ENCODE measurements at places on chromosomes 11 and 22.

GRCh38 chr11:131511794-131512193, 141.4 kb downstream of the NTM start:
- no peak overlapping the region for H3K27ac ChIP-seq
- no peaks in the 10 kb centered on the region for H3K36me3 ChIP-seq
- peak; percentile 29 for DNase-seq
- H3K4me3 ChIP-seq: no peak overlapping the region
- no peaks in the 10 kb centered on the region for H3K4me1 ChIP-seq

DNA sequence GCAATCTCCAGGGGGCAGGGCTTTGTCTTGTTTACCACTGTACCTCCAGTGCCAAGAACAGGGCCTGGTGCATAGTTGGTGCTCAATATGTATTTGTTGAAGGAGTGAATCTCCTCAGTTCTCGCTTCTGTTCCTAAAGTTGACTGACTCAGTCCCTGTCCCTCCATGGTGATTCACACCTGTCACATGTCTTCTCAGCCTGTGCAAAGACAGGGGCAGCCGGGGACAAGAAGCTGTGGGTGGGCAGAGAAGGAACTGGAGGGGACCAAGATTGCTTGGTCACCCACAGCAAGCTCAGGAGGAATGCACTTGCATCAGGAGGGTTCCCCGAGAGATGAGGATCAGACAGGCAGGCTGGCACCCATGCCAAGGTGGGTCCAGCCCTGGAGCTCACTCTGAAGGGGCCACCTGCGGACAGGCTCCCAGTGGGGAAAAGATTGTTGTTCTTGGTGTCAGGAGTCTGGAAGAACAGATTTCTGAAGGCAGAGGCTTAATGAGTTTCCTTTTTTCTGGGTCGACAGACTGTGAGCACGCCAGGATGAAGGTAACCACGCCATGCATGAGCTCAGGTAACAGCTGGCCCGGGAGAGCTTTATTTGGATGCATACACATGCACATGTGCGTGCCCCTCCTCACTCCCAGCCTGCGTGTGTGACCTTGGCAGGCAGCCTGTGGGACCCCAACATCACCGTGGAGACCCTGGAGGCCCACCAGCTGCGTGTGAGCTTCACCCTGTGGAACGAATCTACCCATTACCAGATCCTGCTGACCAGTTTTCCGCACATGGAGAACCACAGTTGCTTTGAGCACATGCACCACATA, 16.9 kb downstream of the IL17RA start:
- H3K4me3 ChIP-seq: no peak overlapping the region
- H3K36me3 ChIP-seq: peaks cover 58% of the 10 kb centered on the region
- H3K27me3 ChIP-seq: no peaks in the 10 kb centered on the region
- peak overlapping the region; percentile 40 for H3K27ac ChIP-seq
- DNase-seq: no peak
- peaks cover 73% of the 10 kb centered on the region for H3K4me1 ChIP-seq

DNA sequence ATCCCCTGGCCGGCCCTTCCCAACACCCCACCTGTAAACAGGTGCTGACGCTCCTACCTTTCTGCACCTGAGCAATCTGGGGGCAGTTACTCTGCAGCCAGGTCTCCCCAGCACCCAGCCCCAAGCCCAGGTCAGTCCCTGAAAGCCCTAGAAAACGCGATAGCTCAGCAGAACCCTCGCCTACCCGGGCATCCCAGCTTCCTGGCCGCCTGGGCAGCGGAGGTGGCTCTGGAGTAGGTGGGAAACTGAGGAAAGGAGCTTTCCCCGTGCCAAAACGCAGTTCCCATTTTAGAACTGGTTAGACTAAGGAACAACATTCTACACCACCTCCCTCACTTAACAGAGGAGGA, 445 bp downstream of the SYTL2 start:
- H3K27ac ChIP-seq: no peak overlapping the region
- H3K27me3 ChIP-seq: peaks cover 8% of the 10 kb centered on the region
- peaks cover 32% of the 10 kb centered on the region for H3K4me1 ChIP-seq
- H3K4me3 ChIP-seq: peak overlapping the region; percentile 73

- no peak for DNase-seq
- no peak overlapping the region for H3K27ac ChIP-seq
- H3K4me3 ChIP-seq: no peak overlapping the region
These were observed 12.8 kb downstream of the SLC37A2 start for GRCh38 chr11:125075900-125076317.

GRCh38 chr11:100068116-100068515, 619.0 kb upstream of the ARHGAP42 start:
- H3K4me1 ChIP-seq: no peaks in the 10 kb centered on the region
- no peak overlapping the region for H3K4me3 ChIP-seq
- H3K27ac ChIP-seq: no peak overlapping the region
- no peak for DNase-seq
